Large intestine (tissue), 12 donors: ENCODE measurements at places on chromosomes 5 and 9.

DNA sequence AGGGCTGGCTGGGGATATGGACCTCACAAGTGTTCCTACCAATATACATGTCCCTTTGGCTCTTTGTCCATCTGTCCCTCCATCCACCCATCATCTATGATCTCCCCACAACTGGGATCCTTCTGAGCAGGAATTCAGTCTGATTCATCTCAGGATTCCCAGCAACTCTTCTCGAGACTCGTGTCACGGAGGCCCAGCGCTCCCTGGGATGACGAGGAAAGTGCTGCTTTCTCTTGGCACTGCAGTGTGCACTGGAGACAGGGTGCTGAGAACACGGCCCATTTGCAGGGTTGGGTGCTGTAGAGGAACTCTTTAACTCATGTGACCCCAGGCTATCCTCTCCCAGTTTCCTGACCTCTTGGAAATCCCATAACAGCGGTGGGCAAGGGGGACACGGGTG, 72.9 kb downstream of the ANGPTL2 start:
- DNase-seq = no peak

- DNase-seq = no peak
Measured at GRCh38 chr5:148186248-148187003, 16.4 kb upstream of the SPINK6 start.

DNA sequence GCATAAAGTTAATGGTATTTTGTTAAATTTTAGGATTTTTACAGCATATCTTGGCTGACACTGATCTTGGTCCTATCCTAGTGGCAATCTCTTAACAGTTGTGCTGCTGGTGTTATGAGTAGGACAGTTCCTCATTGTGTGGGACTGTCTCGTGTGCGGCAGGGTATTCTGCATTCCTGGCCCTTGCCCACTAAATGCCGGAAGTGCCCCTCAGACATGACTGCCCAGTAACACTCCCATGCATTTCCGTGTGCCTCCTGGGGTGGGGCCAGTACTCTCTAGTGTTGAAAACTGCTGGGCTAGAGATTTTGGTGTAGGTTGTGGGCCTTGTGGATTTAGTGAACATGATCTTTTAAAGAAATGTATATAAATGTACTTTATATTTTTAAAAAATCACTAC, 227.1 kb upstream of the DMRT1 start:
- peak; percentile 27 for DNase-seq

- DNase-seq = no peak
Measured at GRCh38 chr5:157554179-157555036, 21.2 kb downstream of the ADAM19 start.

- DNase-seq = no peak
Measured at GRCh38 chr5:65012301-65012892, 243.7 kb downstream of the CWC27 start.

GRCh38 chr5:167950126-167950721, 341.2 kb upstream of the WWC1 start:
- no peak for DNase-seq

- no peak for DNase-seq
Measured at GRCh38 chr5:117065161-117065560, 490.5 kb upstream of the SEMA6A start.

GRCh38 chr9:20538956-20539355, 83.3 kb downstream of the MLLT3 start:
- DNase-seq = no peak

DNA sequence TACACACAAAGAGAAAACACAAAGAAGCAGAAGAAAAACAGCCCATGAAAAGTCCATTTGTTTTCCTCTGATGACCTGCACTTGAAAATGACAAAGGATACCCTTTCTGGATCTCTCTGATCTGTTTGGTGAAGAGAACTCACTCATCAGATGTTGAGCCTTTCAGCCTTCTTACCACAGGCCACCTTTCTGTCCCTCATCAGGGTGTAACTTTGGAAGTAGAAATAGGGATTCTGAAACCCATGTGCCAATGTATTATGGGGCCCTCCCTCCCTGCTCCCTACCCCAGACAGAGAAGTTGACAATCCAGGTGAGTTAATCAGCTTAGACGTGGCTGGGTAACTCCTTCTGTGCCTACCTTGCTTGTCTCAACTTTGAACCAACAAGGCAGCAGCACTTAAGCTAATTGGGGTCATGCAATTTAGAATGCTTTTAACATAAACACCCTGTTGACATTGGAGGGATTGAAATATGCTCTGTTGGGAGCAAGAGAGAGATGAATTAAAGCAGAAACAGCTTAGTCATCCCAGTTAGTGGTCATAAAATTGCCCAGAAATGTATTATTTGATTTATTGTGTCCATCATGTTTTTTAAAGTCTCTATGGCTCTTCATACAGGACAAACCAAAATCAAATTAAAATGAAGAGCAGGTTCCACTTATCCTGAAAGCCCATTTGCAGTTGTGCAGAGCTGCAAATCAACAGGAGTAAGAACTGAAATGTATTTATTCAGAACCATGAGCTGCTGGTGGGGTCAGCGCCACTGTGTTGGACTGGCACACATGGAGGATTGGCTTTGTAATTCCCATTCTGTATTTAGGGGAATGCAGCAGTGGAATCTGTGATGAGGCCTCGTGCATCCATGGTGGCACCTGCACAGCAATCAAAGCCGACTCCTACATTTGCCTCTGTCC, 132.0 kb downstream of the LIFR start:
- DNase-seq = no peak

- DNase-seq = no peak
Measured at GRCh38 chr5:115544043-115544435, 536 bp downstream of the FEM1C start.

GRCh38 chr5:144183254-144183889, 12.7 kb downstream of the KCTD16 start:
- DNase-seq = no peak

DNA sequence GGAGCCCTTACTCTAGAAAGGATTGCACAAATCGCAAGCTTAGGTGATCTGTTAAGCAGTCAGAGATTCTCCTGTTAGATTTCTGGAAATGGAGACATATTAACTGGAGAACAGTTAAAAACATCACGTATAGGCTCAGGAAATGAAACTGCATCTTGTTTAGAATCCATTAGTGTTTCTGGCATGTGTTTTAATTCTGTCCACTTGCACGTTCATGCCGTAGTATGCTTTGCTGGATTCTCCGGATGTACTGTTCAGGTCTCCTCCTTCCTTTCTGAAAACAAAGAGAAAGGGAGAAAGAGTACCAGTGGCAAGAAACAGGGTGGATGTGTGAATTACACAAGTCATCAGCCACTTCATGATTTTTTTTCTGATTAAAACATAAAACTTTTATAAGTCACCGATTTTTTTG, 2.5 kb upstream of the RGMB start:
- DNase-seq = no peak

DNA sequence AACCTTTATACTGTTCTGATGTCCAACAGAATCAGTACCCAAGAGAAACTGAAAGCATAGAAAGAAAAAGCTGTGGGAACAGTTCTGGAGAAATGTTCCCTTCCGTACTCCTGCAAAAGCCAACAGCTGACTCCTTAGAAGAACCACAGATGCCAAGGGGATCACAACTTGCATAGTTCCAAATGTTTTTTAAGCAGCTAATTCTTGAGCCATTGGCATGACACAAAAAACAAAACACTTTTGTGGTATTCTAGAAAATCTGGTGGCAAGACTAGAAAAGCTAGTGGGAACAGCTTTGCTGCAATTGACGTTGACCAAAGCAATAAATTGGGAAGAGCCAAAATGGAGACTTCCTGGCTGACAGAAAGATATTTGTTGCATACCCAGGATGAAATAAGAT, 189.9 kb downstream of the ARL15 start:
- DNase-seq = no peak

DNA sequence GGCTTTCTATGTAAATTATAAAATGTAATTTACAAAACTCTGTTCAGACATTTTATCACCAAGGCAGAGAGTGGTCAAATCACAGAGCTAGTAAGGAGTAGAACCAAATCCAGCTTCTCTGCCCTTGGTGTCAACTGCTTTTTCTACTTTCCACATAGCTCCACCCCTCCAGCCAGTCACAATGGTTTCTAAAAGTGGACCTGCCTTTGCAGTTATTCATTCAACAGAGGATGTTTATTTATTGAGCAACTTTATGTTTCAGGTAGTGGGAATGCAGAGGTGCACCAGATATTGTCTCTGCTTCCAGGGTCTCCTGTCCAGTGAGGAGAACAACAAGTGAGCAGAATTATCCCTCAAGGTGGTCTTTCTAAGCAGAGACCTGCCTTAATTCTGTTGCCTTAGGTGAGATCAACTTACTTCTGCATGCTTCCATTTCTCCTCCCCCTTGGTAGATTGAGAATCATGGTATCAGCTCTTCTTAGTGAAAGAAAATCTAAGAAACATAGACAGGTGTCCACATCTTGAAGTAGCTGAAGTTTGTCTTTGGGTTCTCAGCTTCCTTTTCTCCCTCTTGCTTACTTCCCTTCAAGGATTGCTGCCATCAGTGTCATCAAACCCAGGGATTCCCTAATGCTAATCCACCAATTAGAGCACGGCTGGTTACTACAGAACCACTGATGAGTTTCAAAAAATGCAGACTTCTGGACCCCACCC, 17.2 kb upstream of the PDCD1LG2 start:
- no peak for DNase-seq

DNA sequence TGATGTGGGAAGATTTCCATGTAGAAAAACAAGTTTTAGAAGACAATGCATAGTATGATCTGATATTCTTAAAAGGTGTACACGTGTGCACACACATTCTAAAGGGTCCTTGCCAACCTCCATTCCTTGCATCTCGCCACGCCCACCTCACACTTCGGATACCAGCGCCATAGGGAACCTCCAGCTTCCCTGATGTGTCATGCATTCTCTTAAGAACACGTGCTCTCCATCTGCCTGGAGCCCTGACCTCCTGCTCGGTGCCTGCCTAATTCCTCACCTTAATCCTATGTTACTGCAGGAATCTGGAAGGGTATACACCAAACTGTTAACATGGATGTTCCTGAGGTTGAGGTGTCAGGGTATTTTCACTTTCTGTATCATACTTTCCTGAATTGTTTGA, 63.1 kb downstream of the PTCD2 start:
- DNase-seq = no peak

GRCh38 chr9:14937216-14937615, 27.0 kb upstream of the FREM1 start:
- no peak for DNase-seq

- peak; percentile 71 for DNase-seq
Measured at GRCh38 chr9:113548221-113549041, 84.9 kb downstream of the RGS3 start.

DNA sequence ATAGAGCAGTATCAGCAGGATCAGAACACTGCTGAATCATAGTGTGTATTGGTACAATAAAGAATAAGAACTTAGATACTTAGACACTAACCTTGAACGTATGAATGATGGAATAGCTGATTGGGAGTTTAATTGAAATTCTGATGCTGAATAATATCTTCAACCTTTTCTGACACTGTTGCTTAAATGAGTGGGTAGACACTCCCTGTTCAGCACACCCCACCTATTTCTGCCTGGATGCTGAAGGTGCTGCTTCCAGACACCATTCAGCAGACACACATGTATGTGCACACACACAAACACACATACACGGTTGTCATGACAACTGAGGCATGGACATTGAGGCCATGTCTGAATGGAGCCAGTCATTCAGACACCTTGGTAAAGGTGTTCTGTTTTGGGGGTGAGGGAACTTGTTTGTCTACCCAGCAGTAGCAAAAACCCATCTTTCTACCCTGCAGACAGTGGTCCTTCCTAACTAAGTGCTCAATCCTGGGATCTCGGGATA, 54.3 kb downstream of the TMEM215 start:
- no peak for DNase-seq

GRCh38 chr5:120150770-120151169, 313.3 kb upstream of the PRR16 start:
- DNase-seq = no peak

GRCh38 chr5:82338771-82339373, 60.7 kb upstream of the RPS23 start:
- no peak for DNase-seq

DNA sequence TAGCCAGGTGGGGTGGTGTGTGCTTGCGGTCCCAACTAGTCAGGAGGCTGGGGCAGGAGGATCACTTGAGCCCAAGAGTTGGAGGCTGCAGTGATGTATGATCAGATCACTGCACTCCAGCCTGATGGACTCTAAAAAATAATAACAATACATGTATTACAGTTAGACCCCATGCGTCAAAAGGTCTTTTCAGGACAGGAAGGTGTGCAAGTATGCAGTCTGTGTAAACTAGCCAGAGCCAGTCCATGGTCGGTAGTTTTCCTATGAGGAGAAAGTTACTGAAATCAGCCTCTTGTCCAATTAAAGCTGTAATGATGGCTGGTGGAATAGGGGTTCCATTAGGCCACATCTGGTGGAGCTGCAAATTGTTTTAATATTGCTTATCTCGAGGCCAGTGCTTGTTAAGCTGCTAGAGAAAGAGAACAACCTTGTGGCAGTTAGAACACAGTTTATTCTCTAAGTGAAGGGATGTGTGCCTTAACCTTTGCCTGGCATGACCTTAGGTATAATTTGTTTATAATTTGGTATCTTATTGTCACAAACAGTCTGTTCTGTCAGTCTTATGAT, 1.5 kb upstream of the STOM start:
- no peak for DNase-seq

DNA sequence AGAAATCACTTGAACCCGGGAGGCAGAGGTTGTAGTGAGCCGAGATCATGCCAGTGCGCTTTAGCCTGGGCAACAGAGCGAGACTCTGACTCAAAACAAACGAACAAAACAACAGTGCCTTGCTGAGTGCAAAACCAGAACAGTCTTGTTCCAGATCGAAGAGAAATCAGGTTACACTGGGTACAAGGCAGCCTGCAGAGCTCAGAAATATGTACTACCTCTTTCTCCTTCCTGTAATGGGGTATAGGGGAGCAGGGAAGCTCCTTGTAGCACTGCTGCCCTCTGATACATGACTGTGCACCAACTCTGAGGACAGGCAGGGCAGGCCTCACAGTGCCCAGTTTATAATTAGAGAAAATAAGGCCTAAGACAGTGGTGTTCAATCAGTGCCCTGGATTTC, 24.7 kb downstream of the TBC1D2 start:
- no peak for DNase-seq

DNA sequence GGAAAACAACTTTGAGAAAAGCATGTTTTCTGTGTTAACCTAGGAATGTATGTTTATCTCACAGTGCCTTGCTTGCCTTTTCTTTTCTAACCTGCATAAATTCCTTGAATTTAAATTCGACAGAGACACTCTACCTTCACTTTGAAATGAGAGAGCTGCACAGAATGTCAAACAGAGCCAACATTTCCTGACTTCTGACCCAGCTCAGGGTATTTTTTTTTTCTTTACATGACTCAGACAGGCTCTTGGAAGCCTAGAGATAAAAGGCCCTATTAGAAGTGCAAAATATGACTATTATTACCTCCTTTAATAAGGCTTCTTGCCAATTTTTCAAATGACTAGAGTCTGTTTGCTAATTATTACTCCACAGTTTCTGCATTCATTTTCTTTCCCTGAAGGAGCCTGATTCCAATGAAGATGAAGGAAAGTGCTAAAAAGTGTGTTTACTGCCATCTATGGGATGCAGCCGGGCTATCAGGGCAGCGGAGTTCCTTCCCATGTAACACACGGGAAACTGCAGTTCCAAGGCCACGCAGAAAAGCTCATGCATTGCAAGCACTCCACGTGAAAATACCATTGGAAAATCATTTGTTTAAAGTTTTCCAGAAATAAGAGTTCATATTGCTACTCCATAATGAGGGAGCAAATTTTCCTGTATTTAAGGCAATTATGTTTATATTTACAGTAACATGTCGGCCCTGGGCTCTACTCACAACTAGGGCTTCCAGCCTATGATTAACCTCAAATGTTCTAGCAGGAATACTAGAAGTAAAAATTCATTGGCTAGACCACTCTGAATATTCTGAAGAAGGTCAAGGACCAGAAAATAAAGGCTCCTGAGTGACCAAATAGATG, 485.6 kb downstream of the ZSWIM6 start:
- DNase-seq = peak; percentile 61

- DNase-seq = no peak
Measured at GRCh38 chr5:79408028-79408427, 105.9 kb downstream of the HOMER1 start.
